ENCODE measurements at places on chromosomes 7 and 10. TPM values are rescaled to one million over a fixed set of nuclear protein-coding genes. Genes with fewer than 3 reads are reported as not detected.

GRCh38 chr10:67471022-67471421 lies 225.0 kb downstream of the CTNNA3 start:
- H3K4me1 ChIP-seq = no peaks in the 10 kb centered on the region
- H3K4me3 ChIP-seq = no peak overlapping the region
- DNase-seq = no peak
- no peak overlapping the region for H3K27ac ChIP-seq
- no peaks in the 10 kb centered on the region for H3K36me3 ChIP-seq
- no peaks in the 10 kb centered on the region for H3K27me3 ChIP-seq

DNA sequence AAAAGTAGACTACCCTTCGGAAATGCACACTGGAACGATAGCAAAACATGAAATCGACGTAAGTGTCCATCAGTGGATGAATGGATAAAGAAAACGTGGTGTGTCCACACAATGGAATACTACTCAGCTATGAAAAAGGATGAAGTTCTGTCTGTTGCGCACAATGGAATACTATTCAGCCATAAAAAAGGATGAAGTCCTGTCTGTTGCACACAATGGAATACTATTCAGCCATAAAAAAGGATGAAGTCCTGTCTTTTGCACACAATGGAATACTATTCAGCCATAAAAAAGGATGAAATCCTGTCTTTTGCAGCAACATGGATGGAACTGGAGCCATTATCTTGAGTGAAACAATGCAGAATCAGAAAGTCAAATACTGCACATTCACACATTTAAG lies 591.8 kb downstream of the PTPRN2 start:
- H3K27ac ChIP-seq = no peak overlapping the region
- no peak for DNase-seq
- no peaks in the 10 kb centered on the region for H3K36me3 ChIP-seq
- no peaks in the 10 kb centered on the region for H3K4me1 ChIP-seq
- peaks cover 7% of the 10 kb centered on the region for H3K27me3 ChIP-seq

- peaks cover 7% of the 10 kb centered on the region for H3K4me1 ChIP-seq
- DNase-seq = no peak
- no peak overlapping the region for H3K27ac ChIP-seq
- no peaks in the 10 kb centered on the region for H3K27me3 ChIP-seq
- no peak overlapping the region for H3K4me3 ChIP-seq
Measured at GRCh38 chr7:70487428-70487827, 644.5 kb upstream of the GALNT17 start.

ASZ1 gene
- total RNA-seq = not detected

LRIT1 gene
- total RNA-seq = not detected

COL26A1 gene
- 0.10 TPM for total RNA-seq
